ENCODE measurements at places on chromosomes 7 and 10.

- DNase-seq = no peak
Measured at GRCh38 chr10:48494073-48494472, 110.8 kb downstream of the ARHGAP22 start.

- no peak for DNase-seq
Measured at GRCh38 chr7:43460733-43461348, 122.1 kb upstream of the STK17A start.

GRCh38 chr7:98084631-98085030 lies 22.0 kb upstream of the LMTK2 start:
- DNase-seq = no peak

DNA sequence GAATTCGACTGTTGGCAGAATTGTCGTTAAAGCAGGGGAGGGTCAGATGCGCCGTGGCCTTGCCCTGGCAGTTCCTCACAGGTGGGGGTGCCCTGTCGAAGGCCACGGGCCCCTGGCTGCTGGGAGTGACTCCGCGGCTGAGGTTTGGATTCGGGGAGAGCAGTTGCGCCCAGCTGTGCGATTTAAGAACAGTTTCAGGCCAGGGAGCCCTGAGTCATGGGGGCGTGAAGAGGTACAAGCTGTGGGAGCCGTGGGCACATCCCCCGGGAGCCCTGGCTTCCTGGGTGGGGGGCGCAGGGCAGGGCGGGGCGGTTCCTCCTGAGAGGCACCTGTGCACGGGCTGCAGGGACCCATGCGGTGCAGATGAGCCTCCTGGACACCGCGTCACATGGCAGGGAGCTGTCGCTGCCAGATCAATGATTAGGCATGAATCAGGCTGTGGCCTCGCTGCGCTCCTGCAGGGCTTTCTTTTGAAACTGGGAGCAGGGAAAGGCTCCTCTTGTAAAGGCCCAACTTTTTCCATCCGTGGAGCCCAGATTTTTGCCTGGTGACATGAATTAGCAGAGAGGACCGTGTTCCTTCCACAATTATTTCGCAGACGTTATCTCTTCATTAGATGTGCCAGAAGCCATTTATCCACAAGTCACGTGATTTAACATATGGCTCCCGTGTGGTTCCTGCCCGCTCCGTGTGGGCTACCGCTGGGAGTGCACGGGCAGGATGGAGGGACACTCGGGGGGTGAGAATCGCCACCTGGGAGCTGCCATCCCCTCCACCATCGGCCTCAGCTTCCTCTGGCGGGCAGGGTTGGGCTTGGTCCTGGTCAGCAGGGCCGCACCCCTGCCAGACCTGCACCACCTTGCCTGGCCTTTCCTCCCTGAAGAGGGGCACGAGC lies 918 bp downstream of the PWWP2B start:
- DNase-seq = no peak

GRCh38 chr10:6068422-6068821 lies 6.3 kb upstream of the IL2RA start:
- no peak for DNase-seq

- no peak for DNase-seq
Measured at GRCh38 chr10:44245601-44245938, 139.3 kb downstream of the CXCL12 start.

GRCh38 chr10:119517235-119518141 lies 25.0 kb downstream of the RGS10 start:
- DNase-seq = no peak

DNA sequence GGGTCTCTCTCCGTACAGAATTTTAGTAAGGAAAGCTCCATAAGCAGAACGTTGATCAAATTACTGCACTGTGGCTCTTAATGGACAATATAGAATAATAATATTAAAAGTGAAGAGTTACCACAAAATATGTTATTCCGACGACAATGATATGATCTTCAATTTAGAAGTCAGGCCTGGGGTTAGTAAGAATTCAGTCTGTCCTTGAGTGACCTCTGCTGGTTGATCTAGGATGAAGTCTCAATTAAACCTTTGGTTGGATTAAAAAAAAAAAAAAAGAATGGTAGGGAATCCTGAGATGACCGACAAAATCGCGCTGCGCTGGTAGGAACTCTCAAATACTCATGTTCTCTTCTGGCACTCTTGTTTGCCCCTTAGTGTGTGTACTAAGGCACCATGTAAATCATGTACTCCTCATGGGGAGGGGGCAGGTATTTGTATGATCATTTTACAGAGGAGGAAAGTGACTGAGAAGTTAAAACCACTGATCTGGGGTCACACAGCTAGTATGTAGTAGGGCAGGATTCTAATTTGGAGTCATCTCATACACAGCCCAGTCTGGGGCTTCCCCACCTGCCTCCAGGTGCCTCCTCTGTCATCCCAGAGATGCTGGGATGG lies 161.3 kb upstream of the NPVF start:
- no peak for DNase-seq

All from stimulated activated CD4-positive, alpha-beta T cell treated with anti-CD3 and anti-CD28 coated beads, Interleukin-1b, Interleukin-23, amount 100 ng/mL, for 4 hours (primary cell).